ENCODE measurements at places on chromosomes 2 and 18.

- no peak for DNase-seq
Observed at GRCh38 chr18:59479776-59480175, 120.7 kb upstream of the LMAN1 start.

- DNase-seq = no peak
Observed at GRCh38 chr2:41621563-41621962, 426.3 kb upstream of the PKDCC start.

DNA sequence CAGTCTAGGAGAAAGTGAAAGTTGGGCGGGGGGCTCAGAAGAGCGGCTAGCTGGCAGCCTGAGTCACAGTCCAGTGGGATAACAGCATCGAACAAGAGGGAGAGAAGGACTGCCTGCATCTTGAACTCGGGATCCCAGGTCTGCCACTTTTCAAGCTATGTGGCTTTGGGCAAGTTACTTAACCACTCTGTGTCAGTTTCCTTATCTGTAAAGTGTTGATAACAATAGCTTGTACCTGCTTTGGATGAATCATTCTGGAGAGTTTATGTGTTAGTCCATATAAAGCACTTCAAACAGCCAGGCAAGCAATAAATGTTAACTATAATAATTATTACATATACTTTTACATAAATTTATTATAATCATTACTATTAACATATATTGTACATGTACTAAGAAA lies 4.6 kb downstream of the DYSF start:
- no peak for DNase-seq

DNA sequence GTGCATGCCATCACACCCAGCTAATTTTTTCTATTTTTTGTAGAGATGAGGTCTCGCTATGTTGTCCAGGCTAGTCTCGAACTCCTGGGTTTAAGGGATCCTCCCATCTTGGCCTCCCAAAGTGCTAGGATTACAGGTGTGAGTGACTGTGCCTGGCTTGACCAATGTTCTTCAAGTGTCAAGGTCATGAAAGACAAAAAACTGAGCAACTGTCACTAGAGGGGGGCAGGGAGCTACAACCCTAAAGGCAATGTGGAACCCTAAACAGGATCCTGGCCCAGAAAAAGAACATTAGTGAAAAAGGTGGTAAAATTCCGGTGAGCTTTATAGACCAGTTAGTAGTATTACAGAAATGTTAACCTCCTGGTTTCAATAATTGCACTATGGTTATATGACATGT lies 7.3 kb downstream of the MYO5B start:
- no peak for DNase-seq

GRCh38 chr2:189506514-189506976 lies 65.3 kb downstream of the WDR75 start:
- DNase-seq = no peak

DNA sequence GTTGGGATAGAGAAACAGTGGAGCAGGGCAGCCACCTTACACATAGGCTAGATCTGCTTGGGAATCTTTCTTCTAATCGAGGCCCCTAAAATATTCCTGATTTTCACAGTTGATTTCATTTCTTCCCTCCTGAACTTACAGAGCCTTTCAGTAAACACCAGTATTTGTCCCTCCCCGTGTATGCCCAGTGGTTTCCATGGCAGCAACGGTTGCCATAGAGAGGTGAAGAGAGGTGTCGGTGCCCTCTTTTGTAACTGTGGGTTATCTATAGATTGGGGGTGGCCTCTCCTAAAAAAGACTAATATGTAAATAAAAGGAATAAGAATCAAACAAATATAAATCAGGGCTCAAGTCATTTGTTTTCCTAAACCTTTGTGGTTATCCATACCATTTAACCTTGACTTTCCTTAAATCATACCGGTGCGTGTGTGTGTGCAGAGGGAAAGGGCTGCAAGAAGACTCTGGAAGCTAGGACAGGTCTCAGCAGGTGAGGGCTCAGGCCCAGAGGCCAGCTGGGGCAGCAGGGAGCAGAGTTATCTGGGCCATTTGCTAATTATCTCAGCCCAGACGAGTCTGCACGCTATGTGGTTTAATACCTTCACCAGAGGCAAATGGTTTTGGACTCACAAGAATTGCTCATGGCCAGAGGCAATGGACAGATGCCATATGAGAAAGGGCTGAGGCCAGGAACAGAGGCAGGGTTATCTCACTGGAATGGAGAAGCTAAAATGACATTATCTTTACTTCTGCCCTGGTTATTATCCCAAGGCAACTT lies 35.5 kb downstream of the LIPG start:
- no peak for DNase-seq

GRCh38 chr2:36615222-36615621 lies 17.3 kb upstream of the FEZ2 start:
- DNase-seq = peak; percentile 41

DNA sequence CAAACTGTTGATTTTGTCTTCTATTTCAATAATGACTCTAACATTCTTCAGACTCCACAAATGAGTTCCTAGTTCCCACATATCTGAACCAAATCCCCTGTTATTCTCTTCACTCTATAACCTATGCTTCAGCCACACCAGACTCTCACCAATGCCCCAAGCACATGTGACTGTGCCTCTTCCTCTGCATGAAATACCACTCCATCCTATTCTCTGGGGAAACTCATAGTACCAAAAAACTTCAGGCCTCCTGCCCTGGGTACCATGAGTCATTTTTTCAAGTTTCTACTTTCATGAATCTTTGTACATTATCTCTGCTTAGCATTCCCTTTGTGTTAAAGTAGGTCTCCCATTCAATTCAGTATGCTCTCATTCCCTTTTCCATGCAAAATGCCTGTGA lies 353.2 kb downstream of the ZEB2 start:
- no peak for DNase-seq

DNA sequence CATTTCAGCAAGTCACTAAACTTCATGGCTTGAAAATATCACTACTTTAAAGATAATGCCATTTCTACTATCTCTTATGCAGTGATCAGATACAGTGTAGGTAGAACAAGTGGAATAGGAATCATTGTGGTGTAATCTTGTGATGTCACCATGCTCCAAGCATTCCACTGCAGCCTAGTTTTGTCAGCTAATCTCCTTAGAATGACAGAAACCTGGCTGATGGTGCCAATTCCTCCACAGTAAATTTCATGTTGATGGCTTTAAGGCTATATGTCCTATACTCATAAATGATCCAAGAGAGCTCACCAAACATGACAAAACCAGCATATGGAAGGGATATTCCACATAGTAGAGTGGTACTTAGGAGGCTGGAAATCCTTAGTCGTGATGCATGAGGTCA lies 184.9 kb downstream of the PDE1A start:
- no peak for DNase-seq

DNA sequence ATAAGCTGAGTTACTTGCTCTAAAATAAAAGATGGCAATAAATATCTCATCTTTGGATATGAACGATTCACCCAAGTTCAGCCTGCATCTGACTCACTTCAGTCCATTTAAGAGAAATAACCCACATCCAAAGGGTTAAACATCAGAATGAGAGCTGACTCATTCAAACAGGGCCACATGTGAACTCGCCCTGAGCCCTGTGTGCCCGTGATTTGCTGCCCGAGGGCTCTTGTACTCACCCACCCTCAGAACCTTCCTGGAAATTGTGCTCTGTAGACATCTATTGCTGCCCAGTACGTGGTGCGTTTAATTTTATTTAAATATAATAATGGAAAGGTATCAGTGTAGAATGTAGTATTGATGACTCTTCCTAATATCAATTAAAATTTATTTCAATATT lies 66.9 kb upstream of the RBM44 start:
- DNase-seq = no peak

DNA sequence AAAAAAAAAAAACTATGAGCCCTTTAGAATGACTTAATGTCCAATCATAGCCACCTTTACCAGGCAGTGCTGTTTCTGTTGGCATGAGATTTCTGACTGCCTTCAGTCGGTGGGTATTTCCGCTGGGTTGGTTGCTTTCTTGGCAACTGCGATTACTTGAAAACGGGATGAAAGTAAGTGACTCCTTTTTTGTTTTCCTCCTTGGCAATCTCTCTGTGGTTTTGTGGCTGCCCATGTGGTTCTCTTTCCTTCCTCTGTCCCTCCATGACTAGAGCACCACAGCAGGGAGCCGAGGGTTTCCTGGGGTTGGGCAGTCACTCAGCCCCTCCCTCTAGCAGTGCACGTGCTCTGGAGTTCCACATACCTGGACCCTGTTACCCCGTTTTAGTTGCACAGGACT lies 112.1 kb downstream of the KLHL29 start:
- DNase-seq = peak; percentile 64

DNA sequence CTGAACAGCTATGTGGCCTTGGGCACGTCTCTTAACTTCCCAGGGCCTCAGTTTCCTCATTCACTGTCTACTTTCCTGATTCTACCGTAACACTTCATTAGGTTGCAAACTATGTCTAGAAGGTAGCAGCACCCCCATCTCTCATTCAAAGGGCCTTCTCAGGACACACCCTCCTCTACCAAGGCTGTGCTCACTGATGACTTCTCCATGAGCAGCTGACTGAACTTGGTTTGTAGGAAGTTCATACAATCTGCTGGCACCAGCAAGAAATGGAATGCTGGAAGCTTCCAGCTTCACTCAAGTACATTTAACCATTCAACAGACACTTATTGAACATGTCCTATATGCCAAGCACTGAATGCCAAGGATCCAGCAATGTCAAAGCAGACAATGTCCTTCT lies 250.8 kb upstream of the CTAGE1 start:
- no peak for DNase-seq

GRCh38 chr2:235734168-235734567 lies 240.3 kb downstream of the AGAP1 start:
- no peak for DNase-seq

- DNase-seq = no peak
Observed at GRCh38 chr2:203697190-203697589, 9.2 kb upstream of the CD28 start.

- DNase-seq = no peak
Observed at GRCh38 chr2:167271932-167272331, 383.7 kb downstream of the XIRP2 start.

- no peak for DNase-seq
Observed at GRCh38 chr2:32739664-32740063, 111.8 kb downstream of the TTC27 start.

GRCh38 chr2:42722320-42723190 lies 41.4 kb downstream of the OXER1 start:
- DNase-seq = no peak

DNA sequence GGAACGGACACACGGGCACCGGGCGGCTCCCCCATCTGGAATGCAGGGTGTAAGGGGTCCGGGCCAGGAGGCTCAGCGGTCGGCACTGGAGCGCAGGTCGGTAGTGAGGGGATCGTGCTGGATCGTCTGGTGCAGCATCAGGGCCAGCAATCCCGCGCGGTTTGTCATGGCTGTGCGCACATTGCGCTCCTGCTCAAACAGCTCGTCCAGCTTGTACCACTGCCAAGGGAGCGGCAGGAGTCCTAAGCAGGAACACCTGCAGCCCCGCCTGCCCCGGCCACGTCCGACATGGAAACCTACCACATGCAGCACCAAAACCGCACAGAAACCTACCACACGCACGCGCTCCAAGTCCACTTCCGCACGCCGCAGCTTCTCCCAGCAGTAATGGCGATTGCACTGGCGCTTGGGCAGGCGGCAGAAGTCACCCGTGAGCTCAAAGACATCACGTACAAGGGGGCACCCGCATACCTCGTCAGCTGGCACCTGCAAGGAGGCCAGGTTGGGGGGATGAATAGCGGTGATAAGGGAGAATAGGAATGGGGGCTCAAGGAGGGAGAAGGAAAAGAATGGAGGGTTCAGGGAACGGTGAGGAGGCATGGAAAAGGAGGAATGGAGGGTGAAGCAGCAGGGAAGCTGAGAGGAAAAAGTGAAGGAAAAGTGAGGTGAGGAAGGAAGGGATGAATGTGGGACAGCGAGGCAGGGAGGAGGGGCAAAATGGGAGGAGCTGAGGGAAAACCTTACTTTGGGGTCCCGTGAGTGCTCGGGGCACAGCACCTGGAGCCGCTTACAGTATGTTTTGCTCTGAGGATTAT lies 1.4 kb upstream of the MBD1 start:
- DNase-seq = no peak

DNA sequence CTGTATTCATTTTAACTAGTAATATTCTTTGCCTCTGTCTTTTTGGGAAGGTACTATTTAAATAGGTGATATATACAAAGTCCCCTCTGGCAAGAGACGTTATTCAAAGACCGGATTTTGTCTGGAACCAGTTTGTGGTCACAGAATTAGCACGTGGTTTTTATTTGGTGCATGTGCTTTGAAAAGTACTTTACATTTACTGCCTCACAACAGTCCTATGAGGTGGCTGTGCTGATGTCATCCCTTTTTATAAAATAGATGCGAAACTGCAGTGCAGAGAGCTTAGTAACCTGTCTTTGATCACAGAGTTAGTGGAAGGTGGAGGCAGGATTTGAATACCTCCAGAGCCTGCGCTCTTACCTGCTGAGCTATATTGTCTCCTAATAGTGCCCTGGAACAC lies 4.0 kb downstream of the LPIN1 start:
- no peak for DNase-seq

DNA sequence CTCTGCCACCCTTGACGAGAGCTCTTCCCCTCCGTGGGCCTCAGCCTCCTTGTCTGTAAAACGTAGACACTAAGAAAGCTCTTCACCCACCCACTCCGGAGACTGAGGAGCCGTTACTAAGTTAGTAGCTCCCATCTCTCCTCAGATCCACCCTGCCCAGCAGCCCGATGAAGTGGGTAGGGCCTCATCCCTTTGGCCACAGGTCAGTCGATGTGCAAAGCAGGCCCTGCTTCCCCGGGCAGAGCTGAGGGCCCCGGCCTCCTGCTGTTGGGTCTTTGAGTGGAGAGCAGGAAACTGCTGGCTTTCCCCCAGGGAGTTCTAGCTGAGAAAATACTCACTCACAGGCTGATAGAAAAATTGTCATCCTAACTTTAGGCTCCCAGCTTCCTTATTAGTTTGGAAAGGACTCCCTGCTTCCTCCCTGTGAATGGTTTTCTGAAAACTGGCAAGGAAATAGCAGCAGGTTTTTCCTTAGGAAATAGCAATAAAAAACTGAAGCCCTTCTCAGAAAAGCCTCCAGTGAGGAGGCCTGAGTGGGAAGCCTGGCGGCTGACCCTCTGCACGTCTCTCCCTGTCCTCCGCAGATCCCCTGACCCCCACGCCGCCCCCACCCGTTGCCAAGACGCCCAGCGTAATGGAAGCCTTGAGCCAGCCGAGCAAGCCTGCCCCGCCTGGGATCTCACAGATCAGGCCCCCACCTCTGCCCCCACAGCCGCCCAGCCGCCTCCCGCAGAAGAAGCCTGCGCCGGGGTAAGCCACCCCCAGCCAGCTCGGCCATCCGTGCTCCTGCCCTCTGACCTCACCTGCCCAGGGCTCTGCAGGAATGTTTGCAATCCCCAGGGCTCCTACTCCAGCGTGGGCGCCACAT lies 30.2 kb downstream of the ITGB1BP1 start:
- DNase-seq = peak; percentile 60

DNA sequence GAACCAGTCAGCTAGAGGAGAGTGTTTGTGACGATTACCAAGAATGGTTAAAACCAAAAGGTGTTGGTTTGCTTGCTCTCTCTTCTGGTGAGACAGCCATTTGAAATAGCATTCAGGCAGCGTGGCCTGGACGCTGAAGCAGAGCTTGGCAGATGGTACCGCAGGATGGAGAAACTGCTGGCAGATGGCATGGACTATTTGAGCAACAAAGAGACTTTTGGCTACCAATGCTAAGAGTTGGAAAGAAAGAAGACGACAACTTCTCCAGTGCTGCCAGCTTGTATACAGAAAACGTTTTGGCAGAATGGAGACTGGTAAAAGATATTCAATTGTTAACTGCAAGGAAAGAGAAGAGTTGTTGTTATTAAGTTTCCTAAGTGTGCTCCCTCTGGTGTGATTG lies 315.0 kb downstream of the PARD3B start:
- DNase-seq = no peak

Data from left hindlimb (tissue), 1 donor.